ENCODE measurements at places on chromosomes 1 and 21.

DNA sequence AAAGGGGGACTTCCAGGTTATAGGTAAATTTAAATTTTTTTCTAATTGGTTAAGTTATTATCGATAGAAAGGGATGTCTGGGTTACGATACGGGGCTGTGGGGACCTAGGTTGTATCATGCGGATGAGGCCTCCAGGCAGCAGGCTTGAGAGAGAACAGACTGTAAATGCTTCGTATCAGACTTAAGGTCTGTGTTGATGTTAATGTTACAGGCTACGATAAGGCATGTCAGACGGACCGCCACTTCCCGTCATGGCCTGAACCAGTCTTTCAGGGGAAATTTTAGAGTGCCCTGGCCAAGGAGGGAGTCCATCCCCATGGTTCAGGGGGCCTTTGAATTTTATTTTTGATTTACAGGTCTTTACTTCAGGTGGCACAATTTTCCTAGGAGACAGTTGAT lies 16.7 kb downstream of the ABCG1 start:
- DNase-seq: no peak

GRCh38 chr1:179154437-179154836 lies 72.6 kb downstream of the TOR3A start:
- DNase-seq: no peak

DNA sequence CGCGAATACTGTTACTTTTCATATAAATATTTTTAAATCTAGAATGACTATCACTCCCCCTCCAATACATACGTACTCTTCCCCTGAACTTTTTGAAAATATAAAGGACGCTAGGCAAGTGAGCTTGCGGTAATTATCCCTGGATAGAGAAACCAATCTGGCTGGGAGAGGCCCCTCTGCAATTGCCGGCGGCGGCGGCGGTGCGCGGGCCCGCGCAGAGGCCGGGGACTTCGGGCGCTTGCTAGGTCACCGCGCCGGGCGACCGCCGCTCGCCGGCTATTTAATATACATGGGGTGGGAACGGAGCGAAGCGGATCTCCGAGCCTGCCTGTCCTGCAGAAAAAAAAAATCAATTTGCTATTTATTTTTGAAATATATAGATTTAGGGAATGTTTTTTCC lies 416.3 kb upstream of the ESRRG start:
- DNase-seq: no peak

DNA sequence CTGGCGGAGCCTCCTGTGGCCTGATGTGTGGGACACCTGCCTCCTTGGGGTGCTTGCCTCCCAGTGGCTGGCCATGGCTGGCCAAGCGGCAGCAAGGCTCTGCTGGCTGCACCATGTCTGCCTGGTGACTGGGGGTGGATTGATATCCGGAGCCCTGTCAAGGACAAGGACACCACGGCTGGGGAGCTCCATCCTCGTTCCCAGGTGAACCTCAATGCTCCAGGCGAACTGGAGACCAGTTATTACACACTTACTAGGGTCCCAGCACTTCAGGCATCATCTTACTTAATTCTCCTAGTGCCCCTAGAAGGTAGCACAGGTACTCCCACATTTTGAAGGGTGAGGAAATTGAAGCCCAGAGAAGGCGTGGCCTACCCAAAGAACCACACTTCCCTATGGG lies 15.2 kb downstream of the SPATA21 start:
- no peak for DNase-seq

- DNase-seq: no peak
Measured at GRCh38 chr1:9630331-9631111, 21.0 kb upstream of the PIK3CD start.

- no peak for DNase-seq
Measured at GRCh38 chr1:231194843-231195516, 33.1 kb downstream of the TRIM67 start.

DNA sequence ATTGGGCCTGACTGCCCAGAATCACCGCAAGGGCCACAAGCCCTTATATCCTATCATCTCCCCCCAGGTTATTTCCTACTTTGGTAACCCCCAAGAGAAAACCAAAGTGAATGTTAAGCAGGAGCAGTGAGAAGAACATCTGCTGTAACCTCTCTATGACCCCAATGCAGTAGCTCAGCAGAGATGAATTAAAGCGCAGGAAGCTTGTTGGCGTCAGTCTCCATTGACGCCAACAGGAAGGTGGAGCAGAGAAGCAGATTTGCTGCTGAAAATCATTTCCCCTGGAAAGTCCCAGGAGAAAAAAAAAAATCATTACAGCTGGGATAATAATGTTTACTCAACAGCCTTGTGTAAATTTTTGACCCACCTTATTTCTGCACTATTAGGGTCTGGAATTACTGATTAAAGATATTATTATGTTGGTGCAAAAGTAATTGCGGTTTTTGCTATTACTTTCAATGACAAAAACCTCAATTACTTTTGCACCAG lies 33.2 kb upstream of the FAM163A start:
- peak; percentile 44 for DNase-seq

GRCh38 chr1:198530953-198531352 lies 9.5 kb downstream of the ATP6V1G3 start:
- DNase-seq: peak; percentile 62

GRCh38 chr1:82564333-82564732 lies 763.6 kb downstream of the ADGRL2 start:
- no peak for DNase-seq

DNA sequence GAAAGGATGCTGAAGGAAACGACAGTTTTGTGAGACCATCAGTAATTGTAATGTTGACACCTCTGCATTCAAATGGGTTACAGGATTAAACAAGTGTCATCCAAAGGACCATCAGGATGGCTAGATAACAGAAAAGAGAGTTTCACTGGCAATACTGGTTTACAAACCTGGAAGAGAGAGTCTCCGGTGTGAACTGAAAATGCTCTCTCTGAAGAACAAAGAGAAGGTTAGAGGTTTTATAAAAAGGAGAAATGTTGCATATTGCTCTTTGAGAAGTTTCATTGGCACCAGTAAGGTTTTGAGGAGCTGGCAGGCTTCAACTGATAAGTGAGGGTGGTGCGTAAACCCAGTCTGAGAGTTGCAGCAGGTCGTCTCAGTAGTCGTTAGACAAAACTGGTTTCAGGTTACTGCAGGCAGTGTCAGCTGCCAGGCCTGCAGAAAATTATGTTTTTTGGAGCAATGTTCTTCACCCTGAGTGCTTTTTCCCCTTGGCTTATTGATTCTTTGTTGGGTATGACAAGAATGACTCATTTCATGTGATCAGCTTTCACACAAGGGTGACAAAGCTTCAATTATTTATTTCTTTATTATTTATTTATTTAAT lies 42.2 kb downstream of the KCNK1 start:
- DNase-seq: peak; percentile 20

DNA sequence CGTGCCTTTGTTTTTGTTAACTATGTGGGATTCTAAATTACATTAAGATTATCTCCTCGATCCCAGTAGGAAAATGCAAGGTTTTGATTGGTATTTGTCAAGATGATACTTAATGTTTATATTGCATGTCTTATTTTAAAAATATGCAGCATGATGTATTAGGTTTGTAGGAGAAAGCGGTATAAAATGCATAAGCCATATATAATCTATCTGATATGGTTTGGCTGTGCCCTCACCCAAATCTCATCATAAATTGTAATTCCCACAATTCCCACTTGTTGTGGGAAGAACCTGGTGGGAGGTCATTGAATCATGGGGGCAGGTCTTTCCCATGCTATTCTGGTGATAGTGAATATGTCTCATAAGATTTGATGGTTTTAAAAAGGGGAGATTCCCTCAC lies 198.1 kb upstream of the NCAM2 start:
- no peak for DNase-seq

GRCh38 chr1:36590771-36591170 lies 108.1 kb upstream of the CSF3R start:
- DNase-seq: no peak

DNA sequence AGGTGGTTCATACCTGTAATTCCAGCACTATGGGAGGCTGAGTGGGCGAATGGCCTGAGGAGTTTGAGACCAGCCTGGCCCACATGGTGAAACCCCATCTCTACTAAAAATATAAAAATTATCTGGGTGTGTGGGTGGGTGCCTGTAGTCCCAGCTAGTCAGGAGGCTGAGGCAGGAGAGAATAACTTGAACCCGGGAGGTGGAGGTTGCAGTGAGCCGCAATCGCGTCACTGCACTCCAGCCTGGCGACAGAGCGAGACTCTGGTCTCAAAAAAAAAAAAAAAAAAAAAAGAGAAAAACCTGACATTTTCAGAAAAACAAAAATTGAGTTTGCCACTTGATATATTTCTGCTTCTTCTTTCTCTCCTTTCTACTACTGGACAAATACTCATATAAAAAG lies 24.3 kb downstream of the CA6 start:
- DNase-seq: no peak

DNA sequence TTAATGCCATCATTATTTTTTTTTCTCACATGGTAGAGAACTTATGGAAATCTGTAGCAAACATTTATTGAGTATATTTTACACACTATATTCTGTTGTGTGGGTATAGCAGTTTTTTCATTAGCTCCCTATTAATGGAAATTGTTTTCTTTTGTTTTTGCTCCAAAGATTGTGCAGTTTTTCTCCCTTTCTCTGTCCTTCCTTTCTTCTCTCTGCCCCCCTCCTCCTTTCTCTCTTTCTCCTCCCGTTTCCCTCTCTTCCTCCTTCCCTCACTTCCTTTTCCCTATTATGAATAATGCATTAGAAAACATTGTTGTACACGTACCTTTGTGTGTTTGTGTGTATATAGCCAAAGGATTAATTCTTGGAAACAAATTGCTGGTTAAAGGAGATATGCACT lies 20.6 kb downstream of the CDC73 start:
- DNase-seq: no peak

GRCh38 chr1:162293073-162293692 lies 83.5 kb downstream of the SPATA46 start:
- DNase-seq: no peak

- DNase-seq: peak; percentile 86
Measured at GRCh38 chr1:182392050-182393028, 749 bp upstream of the GLUL start.

DNA sequence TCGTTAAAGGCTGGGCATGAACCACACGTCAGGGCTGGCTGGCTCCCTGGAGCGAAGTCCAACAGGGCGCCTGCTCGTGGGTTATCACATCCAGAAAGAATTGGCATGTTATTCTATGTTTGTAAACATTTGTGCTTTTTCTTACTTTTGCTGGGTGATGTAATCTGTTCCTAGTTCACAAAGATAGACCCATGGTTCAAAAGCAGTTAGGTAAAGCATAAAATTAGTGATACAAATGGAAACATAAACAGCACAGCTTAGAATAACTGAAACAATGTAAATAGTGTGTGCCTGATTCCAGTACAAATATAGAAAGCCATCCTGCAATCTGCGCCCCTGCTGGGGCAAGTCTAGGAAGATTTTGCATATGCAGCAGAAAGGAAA lies 184.0 kb upstream of the C1orf174 start:
- DNase-seq: no peak

GRCh38 chr21:46603228-46603627 lies 1.7 kb downstream of the S100B start:
- DNase-seq: no peak

DNA sequence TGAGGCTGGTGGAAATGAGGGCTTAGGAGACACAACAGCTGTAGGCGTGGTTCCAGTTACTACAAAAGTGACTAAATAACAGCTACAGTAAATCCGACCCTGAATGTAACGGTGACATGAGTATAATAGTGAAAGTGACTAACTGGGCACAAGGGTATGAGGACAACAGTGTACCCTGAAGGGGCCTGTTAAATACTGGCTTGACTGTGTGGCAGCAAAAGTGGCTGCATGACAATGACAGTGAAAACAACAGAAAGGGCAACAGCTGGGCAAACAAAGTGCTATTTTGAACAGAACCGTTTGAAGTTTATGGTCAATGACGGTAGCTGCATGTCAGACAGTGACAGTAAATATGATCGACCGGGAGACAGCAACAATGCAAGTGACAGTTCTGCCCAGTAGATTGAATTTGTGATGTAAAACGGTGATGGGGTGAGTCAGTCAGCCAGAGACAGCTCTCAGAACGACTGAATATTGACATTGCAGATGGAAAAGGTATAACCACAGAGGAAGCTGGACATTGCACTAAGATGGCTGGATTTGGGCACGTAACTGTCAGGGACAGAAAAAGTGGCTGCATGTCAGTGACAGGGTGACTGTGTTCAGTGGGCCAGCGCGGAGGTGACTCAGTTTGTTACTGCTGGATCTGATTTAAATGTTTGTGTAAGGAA lies 1.2 kb upstream of the ZBTB40 start:
- DNase-seq: no peak
